Gastroesophageal sphincter (tissue), 4 donors: ENCODE measurements at places on chromosomes 13 and 19. TPM values are rescaled to one million over a fixed set of nuclear protein-coding genes. Genes with fewer than 3 reads are reported as not detected.

The EML2 gene
- 29.2 TPM for total RNA-seq

The ZNF69 gene
- 6.2 TPM for total RNA-seq

The RASIP1 gene
- total RNA-seq, result 16.4 TPM

The NBEA gene
- 24.8 TPM for total RNA-seq

The ZNF223 gene
- 5.5 TPM for total RNA-seq

The CEACAM7 gene
- 5.6 TPM for total RNA-seq

The FBXO17 gene
- 21.5 TPM for total RNA-seq

The SLC25A41 gene
- total RNA-seq, result 1.3 TPM

The KLK2 gene
- total RNA-seq, result not detected

The STOML3 gene
- total RNA-seq, result not detected

The LILRB2 gene
- 1.4 TPM for total RNA-seq

The KIR3DL1 gene
- not detected for total RNA-seq

The FPR3 gene
- 4.1 TPM for total RNA-seq

The EDDM13 gene
- not detected for total RNA-seq

The CYP4F3 gene
- 0.81 TPM for total RNA-seq

The SPACA7 gene
- total RNA-seq, result not detected

The GPR12 gene
- total RNA-seq, result 0.50 TPM

The ERFL gene
- not detected for total RNA-seq

The CD33 gene
- 1.8 TPM for total RNA-seq

The CDX2 gene
- total RNA-seq, result not detected

The B3GNT8 gene
- 1.9 TPM for total RNA-seq

The SERTM1 gene
- not detected for total RNA-seq

The IPO5 gene
- 155 TPM for total RNA-seq

The ZNF225 gene
- 4.3 TPM for total RNA-seq

The KLF1 gene
- total RNA-seq, result not detected

The ZNF865 gene
- 7.6 TPM for total RNA-seq

The ALKBH6 gene
- 10.7 TPM for total RNA-seq

The ERICH6B gene
- not detected for total RNA-seq

The SULT2A1 gene
- total RNA-seq, result not detected

The CYP4F8 gene
- not detected for total RNA-seq

The PPP6R1 gene
- total RNA-seq, result 33.9 TPM

The CD37 gene
- 5.6 TPM for total RNA-seq

The DIRAS1 gene
- total RNA-seq, result 4.7 TPM

The CCDC169 gene
- 0.94 TPM for total RNA-seq

The LYPD3 gene
- 4.0 TPM for total RNA-seq

The NOVA2 gene
- total RNA-seq, result 5.1 TPM

The NKPD1 gene
- total RNA-seq, result not detected

The ZNF468 gene
- total RNA-seq, result 10.0 TPM

The SOX21 gene
- total RNA-seq, result 0.47 TPM

The ZNF135 gene
- total RNA-seq, result 5.8 TPM

The KLK14 gene
- total RNA-seq, result not detected

The CALR3 gene
- not detected for total RNA-seq

The GDF15 gene
- 3.7 TPM for total RNA-seq

The SLITRK6 gene
- total RNA-seq, result 5.1 TPM

The TEX26 gene
- total RNA-seq, result not detected

The ZNF560 gene
- total RNA-seq, result not detected

The LRP3 gene
- 31.0 TPM for total RNA-seq

The IGFL1 gene
- total RNA-seq, result not detected

The TBXA2R gene
- 14.9 TPM for total RNA-seq

The PRODH2 gene
- total RNA-seq, result not detected

The MCEMP1 gene
- total RNA-seq, result 0.96 TPM

The F10 gene
- total RNA-seq, result 6.9 TPM

The ZNF880 gene
- total RNA-seq, result 28.8 TPM

The SMIM24 gene
- not detected for total RNA-seq

The MEDAG gene
- total RNA-seq, result 16.8 TPM

The LRRC63 gene
- total RNA-seq, result not detected

The HSPB6 gene
- 44.9 TPM for total RNA-seq

The COL4A2 gene
- total RNA-seq, result 478 TPM
